ENCODE measurements at places on chromosomes 7 and 10.

DNA sequence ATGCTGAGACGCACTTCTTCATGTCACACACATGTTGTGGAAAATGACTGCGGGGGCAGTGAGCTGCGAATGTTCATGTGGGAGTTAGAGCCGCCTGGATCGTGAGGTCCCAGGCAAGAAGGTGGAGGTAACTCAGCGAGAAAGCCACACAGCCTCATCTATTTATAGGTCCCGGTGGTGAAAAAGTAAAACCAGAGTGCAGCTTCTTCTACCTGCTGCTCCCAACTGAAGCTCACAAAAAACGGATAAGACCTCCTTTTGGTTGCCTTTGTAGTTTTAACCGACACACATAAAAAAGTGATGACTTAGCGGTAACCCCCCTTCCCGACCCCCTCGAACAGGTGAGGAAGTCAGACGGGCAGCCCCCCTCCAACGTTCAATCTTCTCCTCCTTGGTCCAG, 276.9 kb downstream of the GATA3 start:
- no peak for DNase-seq

DNA sequence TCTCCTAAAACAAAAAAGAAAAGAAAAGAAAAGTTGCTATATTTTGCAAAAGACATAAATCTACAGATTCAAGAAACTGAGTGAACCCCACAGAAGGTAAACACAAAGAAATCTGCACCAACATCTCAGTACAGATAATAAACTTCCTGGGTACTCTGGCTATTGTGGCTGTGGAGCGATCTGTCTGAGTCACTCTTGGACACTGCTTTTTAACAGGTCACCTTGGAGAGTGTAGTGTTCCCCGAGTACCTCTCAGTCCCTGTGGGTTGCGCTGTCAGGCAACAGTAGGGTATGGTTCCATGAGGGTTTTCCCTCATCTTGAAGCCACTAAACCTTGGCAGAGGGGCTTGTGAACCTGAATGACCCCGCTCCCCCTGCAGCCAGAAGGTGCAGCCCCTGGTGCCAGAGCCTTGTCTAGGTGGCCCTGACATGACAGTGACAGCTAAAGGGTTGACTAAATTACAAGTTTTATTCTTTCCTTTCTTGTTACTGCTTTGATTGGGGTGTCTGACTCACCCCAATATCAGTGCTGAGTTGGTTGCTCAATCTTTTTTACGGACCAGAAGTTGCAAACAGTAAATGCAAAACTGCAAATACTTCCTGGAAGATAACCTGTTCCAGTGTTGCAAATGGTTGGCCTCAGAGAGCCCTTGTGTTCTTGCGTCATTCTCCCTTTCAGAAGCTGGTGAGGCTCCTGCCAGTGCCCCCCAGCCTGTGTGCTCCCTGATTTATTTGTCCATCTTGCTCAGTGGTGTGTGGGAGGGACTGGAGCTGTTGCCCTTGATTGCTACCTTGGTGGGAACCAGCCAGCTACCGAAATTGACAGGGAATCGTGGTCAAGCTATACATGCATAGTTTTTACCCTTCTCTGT, 30.6 kb downstream of the POR start:
- peak; percentile 81 for DNase-seq

DNA sequence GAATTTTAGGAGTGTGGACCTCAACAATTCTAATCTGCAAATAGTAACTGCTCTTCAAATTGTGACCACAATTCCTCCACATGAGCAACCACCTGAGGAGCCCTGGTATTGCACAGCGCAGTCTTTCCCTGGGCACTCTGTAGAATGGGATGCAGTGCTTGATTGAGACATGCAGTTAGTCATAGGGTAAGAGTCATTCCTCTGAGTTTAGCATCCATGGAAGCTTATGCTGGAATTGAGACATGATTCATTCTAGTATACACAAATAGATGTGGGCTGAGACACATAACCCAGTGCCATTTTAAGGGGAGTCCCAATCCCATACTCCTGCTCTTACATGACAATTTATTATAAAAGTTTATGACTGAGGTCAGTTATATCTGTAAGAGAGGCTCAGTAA, 582.3 kb upstream of the CNTNAP2 start:
- DNase-seq = no peak

DNA sequence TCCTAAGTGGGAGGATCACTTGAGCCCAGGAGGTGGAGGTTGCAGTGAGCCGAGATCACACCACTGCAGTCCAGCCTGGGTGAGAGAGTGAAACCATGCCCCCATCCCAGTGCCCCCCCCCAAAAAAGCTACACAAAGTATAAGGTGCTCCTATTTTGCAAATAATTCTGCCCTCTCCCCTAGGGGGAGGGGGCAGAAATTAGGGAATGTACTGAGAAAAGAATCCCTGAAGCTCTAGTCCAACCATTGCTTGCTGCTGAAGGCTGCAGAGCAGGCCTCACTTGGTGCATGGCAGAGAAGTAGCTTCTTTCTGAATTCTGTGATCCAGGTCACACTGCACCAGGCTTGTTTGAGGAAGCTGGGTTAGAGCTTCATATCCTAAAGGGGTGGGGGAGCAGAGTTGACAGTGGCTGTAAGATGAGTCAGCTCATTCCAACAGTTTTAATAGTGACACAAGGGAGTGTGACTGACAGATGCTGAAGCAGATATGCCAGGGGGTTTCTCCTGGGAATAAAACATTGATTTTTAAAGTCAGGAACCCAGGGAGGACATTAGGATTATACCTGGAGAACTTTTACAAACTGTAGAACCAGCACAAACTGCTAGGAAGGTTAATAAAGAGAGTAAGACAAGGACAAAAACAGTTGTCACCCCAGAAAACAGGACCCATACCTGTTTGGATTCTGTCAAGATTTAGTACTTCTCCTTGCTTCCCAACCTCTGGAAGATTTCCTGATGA, 32.8 kb upstream of the STRIP2 start:
- DNase-seq = peak; percentile 77

- DNase-seq = no peak
Measured at GRCh38 chr7:154232700-154233099, 180.5 kb downstream of the DPP6 start.

GRCh38 chr10:16856567-16856966, 39.3 kb upstream of the RSU1 start:
- no peak for DNase-seq

DNA sequence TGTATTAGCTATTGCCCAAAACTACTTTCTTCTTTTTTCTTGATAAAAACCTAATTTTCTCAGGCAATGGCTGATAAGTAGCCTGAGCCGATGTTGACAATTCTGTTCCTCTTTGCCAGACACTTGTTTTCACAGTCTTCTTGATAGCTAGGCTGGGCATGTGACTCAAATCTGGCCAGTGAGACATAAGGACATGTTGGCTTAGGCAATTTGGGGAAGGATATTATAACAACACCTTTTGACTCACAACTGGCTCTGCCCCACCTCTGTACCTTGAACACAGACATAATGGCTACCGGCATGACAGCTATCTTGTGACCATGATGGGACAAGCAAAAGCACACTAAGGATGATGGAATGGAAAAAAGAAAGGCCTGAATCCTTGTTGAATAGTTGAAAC, 72.9 kb upstream of the GPR22 start:
- peak; percentile 3 for DNase-seq

DNA sequence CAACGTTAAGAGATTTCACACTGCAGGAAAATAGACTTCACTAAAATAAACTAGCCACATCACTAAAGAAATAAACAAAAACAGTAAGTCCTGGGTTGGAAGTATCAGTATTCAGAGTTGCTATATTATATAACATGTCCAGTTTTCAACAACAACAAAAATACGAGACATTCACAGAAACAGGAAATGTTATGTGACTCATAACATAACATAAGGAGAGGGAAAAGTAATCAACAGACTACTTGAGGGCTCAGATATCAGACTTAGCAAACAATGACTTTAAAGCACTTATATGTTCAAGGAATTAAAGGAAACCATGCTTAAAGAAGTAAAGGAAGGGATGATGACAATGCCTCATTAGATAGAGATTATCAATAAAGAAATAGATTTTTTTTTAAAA, 73.5 kb upstream of the MKLN1 start:
- DNase-seq = no peak

- no peak for DNase-seq
Measured at GRCh38 chr7:121484089-121484763, 88.1 kb upstream of the FAM3C start.

GRCh38 chr10:77049896-77050295, 587.7 kb downstream of the KCNMA1 start:
- no peak for DNase-seq

DNA sequence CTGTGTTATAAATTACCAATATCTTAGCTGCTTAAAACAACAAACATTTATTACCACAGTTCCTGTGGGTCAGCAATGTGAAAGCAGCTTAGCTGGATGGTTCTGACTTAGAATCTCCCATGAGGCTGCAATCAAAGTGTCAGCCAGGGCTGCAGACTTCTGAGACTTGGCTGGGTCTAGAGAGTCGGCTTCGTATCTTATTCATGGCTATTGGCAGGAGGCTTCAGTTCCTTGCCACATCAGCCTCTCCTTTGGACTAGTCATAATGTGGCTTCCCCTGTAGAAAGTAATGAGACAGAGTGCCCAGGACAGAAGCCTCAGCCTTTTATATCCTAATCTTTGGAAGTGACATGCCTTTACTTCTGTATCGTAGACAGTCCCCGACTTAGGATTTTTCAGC, 27.3 kb downstream of the RALA start:
- DNase-seq = no peak

- DNase-seq = no peak
Measured at GRCh38 chr10:104393387-104393786, 39.8 kb downstream of the CFAP58 start.

DNA sequence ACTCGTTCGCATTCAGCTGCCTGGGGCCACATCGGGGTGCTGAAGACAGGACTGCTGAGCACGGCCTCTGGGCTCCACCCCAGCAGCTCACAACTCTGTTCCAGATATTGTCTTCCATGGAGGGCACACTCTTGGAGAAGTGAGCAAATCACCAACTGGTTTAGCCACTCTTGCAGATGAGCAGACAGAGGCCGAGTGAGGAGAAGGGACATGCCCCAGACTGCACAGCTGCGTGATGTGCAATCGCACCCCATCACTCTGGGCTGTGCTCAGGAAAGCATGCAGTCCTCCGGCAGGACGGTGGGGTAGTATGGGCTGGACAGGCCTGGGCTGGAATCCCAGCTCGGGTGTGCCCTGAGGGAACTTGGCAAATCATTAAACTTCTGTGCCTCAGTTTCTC, 111.6 kb downstream of the FAM53B start:
- no peak for DNase-seq

DNA sequence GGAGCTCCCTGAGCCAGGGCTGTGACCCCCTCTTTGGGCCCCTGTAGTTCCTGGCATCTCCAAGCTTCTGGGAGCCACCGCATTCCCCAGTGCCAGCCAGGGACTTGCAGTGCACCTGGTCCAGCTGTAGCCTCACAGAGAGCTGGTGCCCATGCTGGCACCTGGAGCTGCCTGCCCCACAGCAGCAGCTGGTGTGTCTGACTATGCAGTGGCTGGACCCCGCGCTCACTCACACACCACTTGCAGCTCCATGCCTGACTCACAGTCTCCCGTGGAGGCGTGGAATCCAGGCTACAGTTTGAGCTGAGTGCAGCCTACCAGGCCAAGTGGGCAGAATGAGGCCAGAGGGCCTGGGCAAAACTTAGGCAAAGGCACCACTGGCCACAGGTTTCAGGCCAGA, 102.2 kb upstream of the NAMPT start:
- DNase-seq = no peak

- peak; percentile 100 for DNase-seq
Measured at GRCh38 chr10:63703113-63703670, 182.0 kb downstream of the REEP3 start.

- DNase-seq = peak; percentile 23
Measured at GRCh38 chr10:87921931-87922688, 58.7 kb downstream of the PTEN start.

DNA sequence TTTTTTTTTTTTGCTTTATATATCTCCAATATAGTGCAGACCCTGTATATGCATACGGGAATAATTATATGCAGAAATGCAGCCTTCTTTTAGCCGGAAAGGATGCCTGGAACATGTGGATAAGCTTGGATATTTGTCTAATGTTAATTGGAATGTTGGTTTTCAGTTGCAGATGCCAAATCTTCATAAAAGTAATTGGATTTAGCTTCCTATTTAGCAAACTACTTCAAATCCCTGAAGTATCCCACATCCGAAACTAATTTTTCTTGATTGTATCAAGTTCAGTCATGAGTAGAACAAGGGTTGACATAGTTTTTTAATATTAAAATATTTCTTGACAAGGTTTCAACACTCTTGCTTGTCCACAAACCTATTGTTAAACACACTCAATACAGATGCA, 281.7 kb downstream of the BBS9 start:
- DNase-seq = no peak

GRCh38 chr10:70607936-70608335, 5.4 kb upstream of the PRF1 start:
- DNase-seq = no peak

- no peak for DNase-seq
Measured at GRCh38 chr10:85916994-85917573, 449.5 kb downstream of the GRID1 start.

DNA sequence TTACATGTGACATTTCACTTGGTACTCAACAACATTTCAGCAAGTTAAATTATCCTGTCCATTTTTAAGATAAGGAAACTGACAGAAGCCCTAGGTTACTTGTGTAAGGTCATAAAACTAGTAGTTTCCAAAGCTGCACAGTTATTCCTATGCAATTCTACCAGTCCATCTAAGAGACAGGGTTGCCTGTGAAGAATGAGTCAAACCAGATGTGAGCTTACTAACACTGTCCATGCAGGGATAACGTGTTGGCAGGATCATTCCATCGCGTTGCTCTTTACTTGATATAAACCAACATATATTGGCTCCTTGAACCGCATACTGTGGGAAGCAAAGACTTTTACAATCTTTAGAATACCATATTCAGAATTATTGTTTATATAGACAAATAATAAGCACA, 280.9 kb upstream of the HGF start:
- no peak for DNase-seq

Measured in MV-4-11 (cell line).